ENCODE measurements at places on chromosomes 16 and 17. TPM values are rescaled to one million over a fixed set of nuclear protein-coding genes. Genes with fewer than 3 reads are reported as not detected.

- no peak overlapping the region for H3K4me3 ChIP-seq
- no peaks in the 10 kb centered on the region for H3K36me3 ChIP-seq
- no peaks in the 10 kb centered on the region for H3K27me3 ChIP-seq
- DNase-seq = no peak
- H3K4me1 ChIP-seq = no peaks in the 10 kb centered on the region
- H3K27ac ChIP-seq = no peak overlapping the region
Measured at GRCh38 chr17:78442648-78443218, 64.3 kb downstream of the PGS1 start.

- H3K4me1 ChIP-seq = no peaks in the 10 kb centered on the region
- H3K27me3 ChIP-seq = no peaks in the 10 kb centered on the region
- DNase-seq = no peak
- no peak overlapping the region for H3K4me3 ChIP-seq
Measured at GRCh38 chr16:68370581-68371275, 59.9 kb downstream of the PRMT7 start.

- H3K4me3 ChIP-seq = no peak overlapping the region
- DNase-seq = no peak
- no peaks in the 10 kb centered on the region for H3K4me1 ChIP-seq
- H3K27ac ChIP-seq = no peak overlapping the region
- no peaks in the 10 kb centered on the region for H3K36me3 ChIP-seq
Measured at GRCh38 chr17:80869481-80870145, 122.0 kb upstream of the CHMP6 start.

KDM8 gene
- total RNA-seq = 7.2 TPM

SHISA6 gene
- total RNA-seq = not detected

All from PC-9 (cell line).